ENCODE measurements at places on chromosomes 4 and X.

DNA sequence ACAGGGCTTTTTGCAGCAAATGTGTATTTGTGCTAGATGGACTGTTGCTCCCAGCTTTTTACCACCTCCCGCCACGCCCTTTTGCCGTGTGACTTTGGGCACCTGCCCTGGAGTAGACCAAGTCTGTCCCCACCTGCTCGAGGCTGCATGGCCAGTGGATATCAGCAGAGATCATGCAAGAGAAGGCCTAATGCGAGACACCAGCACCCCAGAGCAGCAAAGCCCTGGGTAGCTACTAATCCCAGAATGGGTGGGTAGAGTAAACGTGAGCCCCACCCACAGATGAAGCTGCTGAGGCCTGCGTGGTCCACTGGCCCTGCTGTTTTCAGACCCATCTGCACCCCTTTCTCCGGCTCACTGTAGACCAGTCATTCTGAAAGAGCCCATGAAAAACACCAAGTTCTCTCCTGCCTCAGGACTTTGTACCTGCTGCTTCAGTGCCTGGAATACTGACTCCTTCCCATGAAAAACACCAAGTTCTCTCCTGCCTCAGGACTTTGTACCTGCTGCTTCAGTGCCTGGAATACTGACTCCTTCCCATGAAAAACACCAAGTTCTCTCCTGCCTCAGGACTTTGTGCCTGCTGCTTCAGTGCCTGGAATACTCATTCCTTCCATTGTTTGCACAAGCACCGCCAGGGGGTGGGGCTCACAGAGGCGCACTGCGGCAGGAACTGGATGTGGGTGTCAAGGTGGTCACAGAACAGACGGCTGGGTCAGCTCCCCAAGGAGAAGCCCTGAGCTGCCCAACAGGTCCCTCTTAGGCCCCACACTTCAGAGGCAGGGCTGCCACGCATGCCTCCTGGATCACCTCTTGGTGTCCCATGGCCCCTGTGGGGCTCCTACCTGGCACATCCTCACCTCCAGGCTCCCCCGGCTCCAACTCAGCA is 5.1 kb upstream of the TNIP2 start:
- DNase-seq: no peak

- DNase-seq: no peak
Measured at GRCh38 chrX:22628275-22628674, 355.6 kb downstream of the CBLL2 start.

- peak; percentile 3 for DNase-seq
Measured at GRCh38 chr4:89836031-89836745, 773 bp downstream of the SNCA start.

DNA sequence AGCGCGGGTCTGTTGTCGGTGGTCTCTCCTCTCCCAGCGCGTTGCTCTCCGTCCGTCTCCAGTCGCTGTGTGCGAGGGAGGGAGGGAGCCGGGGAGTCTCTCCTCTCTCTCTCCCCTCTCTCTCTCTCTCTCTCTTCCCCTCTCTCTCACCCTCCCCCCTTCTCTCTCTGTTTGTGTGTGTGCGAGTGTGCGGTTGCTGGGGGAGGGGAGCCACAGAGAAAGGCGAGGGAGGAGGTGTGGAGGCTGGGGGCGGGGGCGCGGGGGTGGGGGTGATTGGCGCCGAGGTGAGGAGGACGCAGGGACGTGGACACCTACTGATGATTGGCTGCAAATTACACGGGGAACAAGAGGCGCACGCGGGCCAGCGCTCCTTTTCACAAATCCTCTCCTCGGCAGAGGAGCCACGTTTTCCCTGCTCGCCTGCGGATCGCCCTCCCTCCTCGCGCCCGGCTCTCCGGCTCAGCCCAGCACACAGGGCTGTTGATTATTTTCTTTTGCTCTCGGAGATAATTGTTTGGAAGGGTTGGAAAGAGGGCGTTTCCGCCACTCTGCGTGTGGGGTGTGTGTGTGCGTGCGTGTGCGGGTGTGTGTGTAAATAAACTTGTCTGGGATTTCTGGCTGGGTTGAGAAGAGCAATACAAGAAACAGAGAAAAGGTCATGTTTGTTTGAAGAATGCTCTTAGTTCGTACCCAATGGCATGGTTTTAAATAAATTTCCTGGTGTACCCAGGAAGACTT is at the start of gene CXXC4:
Gene CXXC4, minus strand, starts transcription at position 73 of the 738 bp plus-strand sequence. CDS start 3,092 bp downstream, outside the sequence.
- peak; percentile 52 for DNase-seq

- DNase-seq: peak; percentile 92
Measured at GRCh38 chr4:86092684-86093083, 267.2 kb downstream of the MAPK10 start.

- peak; percentile 37 for DNase-seq
Measured at GRCh38 chr4:73964862-73965611, 16.8 kb downstream of the PF4 start.

DNA sequence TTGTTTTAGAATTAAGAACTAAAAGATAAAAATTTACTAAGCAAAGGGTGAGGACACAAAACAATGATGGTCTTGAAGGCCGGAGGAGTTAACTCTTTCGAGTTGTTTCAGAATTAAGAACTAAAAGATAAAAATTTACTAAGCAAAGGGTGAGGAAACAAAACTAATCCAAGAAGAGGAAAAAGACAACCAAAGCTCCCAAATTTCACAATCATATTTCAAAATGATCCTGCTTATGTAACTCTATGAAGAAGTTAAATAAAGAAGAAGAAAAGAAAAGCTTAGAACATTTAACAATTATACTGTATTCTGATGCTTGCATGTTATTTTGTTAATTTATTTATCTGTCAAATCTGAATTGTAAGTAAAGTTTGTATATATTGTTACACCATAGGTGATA is 154.8 kb upstream of the SLIT2 start:
- DNase-seq: no peak

DNA sequence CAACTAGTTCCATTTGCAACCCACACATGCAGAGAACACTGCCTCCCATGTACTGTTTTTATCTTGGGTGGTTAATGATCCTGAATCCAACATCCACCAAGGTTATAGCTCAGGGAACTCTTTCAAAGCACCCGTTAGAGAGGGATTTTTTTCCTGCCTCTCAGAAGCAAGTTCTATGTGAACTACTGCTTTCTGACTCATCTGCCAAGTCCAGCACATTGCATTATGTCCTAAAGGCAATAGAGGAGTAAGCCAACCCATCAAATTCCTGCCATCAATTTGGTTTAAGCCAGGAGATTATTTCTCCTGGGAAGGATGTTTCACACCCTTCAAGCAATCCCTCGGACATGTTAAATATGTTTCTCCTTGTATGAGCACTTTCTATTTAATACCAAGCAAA is 334.5 kb downstream of the GASK1B start:
- DNase-seq: no peak

DNA sequence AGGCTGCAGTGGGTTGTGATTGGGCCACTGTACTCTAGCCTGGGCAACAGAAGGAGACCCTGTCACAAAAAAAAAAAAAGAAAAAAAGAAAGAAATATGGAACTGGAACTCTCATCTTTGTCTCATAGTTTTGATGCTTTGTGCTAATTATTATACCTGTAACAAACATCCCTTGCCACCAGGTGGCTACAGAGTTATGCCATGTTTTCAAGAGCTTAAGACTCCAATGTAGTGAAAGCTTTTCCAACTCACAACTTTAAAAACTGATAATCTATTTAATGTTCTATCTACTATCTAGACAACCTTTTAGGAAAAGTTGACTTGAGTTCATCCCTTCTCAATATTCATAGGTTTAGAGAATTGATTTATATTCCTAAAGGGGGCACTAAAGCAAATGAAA is 42.4 kb downstream of the HTR2C start:
- DNase-seq: peak; percentile 32

- no peak for DNase-seq
Measured at GRCh38 chr4:8769645-8770517, 101.8 kb downstream of the HMX1 start.

- no peak for DNase-seq
Measured at GRCh38 chrX:118964252-118964651, 10.2 kb upstream of the LONRF3 start.

DNA sequence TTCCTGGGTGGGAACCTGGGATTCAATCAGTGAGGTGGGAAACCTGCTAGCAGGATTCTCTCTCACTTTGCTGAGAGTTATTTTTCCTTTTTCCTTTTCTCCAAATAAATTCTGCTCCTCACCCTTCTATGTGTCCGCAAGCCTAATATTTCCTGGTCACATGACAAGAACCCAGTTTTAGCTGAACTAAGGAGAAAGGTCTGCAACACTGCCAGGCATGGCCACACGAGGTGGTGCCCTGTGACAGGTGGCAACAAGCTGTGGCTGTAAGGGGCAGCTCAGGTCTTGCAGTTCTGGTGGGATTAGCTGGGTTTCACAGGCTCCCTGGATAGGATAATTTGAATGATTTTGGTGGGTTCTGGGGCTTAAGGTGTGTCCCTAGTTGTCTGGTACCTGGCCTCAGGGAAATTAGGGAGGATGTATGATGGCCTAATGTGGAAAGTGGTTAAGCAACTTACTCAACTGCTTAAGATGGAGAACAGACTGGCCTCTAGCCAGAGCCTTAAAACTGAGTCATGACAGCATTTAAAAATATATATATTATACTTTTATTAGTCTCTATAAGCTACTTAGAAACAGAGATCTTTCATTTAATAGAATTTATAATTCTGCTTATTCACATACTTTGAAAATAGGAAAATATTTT is 215.0 kb downstream of the IL15 start:
- peak; percentile 26 for DNase-seq

DNA sequence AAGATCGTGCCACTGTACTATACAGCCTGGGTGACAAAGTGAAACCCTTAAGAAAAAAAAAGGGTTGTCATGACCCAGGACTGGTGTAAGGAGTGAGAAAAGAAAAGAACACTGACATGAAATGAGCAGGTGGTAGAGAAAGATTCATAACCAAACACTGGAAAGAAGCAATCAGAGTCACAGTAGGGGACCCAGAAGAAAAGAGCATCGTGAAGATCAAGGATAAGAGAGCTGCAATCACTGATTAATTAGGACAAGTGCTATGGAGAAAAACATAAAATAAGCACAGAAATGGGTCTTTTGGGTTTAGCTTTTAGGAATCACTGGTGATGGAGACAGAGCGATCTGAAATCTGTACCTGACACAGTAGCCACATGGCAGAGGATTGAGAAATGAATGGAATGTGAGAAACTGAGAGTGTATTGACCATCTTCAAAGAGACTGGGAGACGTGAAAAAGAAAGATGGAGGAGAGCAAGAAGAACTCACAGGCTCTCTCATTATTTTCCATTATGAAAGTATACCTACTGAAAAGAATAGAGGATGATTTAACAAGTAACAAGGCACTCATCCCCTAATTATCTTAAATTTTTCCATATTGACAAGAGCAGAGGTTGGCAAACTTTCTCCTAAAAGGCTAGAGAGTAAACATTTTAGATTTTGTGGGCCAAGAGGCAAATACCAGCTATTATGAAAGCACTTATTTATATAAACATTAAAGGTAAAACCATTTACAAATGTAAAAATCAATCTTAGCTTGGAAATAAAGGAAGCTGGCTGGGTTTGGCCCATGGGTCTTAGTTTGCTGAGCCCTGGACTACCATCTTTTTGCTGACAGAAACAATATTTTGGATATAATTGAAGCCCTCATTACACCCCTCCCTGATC is 7.3 kb downstream of the TMEM154 start:
- DNase-seq: no peak

DNA sequence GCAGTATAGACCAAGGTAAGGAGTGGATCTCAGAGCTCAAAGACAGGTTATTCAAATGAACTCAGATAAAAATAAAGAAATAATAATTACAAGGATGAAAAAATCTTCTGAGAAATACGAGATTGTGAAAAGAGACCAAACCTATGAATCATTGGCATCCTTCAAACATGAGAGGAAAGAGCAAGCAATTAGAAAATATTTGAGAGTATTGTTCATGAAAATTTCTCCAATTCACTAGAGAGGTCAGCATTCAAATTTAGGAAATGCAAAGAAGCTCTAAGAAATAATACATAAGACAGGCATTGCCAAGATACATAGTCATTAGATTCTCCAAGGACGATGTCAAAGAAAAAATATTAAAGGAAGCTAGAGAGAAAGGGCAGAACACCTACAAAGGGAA is 93.5 kb upstream of the GALNTL6 start:
- no peak for DNase-seq

DNA sequence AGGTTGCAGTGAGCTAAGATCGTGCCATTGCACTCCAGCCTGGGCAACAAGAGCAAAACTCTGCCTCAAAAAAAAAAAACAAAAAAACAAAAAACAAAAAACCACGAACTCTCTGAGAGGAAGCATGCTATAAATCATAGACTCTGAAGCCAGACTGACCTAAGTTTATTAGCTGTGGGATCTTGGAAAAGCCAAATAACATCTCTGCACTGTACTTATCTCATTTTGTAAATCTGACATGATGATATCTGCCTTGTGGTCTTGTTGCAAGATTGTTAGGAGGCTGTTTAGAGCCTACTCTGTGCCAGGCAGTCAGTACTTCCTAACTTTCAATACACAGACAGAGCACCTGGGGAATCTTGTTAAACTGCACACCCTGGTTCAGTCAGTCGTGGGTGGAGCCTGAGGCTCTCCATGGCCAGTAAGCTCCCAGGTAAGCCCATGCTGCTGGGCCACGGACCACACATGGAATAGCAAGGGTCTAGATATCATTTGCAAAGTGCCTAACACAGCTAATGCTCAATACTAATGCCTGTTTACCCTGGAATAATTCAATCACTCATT is 107.6 kb upstream of the SMIM10 start:
- DNase-seq: no peak

DNA sequence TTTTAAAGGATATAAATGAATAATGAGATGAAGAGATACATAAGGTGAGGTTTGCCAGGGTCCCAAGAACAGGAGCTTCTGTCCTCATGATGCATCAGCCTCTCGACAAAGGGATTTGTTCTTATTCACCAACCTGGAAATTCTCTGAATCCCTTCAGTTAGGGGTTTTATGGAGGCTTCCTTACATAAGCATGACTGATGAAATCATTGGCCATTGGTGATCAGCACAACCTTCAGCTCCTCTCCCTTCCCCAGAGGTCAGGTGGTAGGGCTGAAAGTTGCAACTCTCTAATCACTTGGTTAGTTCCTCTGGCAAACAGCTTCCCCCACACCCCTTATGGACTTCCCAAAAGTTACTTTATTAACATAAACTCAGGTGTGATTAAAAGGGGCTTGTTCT is 222.0 kb downstream of the SPRY1 start:
- DNase-seq: no peak
